Fibroblast of skin of right quadriceps (primary cell): ENCODE measurements at places on chromosomes 3 and 15.

DNA sequence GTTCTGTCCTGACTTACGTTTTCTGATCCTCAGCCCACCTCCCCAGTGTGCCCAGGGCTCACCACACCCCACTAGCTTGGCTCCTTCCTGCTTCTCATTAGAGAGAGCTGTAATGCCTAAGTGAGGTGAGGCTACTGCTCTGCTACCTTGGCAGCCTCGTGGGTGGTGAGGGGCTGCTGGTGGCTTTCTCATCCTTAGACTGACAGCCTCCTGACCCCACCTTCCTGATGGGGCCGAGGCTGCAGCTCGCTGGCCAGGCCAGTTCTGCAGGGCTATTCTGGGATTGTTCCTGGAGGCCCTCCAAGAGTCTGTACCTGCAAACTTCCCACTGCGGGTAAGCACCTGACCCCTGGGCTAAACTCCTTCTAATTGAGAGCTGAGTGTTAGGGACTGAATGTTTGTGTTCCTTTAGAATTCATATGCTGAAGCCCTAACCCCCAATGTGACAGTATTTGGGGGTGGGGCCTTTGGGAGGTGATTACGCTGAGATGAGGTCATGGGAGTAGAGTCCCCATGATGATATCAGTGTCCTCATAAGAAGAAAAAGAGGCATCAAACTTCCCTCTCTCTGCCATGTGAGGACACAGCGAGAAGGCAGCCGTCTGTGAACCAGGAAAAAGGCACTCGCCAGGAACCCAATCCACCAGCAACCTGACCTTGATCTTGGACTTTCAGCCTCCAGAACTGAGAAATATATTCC lies 38.1 kb upstream of the IQSEC1 start:
- DNase-seq, result no peak

DNA sequence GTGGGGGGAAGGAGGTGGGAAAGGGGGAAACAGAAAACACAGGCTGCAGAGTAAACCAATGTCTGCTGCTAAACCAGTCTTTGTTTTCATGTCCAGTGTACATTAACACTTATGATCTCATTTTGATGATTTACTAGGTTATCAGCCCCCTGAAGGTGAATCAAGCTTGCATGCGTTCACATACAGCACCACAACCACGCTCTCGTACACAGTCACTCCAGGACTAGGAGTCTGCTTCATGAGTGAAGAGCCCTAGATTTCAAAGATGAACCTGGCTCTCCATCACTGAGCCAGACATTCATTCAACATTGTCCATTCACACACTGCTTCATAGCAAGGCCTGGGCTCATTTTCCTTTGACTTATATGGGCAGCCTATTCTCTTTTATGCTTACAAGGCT lies 51.7 kb upstream of the TRIM59 start:
- DNase-seq, result no peak

GRCh38 chr15:70635895-70636294 lies 127.5 kb downstream of the UACA start:
- DNase-seq, result no peak

GRCh38 chr3:3639078-3639477 lies 160.2 kb upstream of the LRRN1 start:
- DNase-seq, result no peak

- no peak for DNase-seq
Measured at GRCh38 chr3:37773911-37774310, 87.8 kb upstream of the CTDSPL start.
